ENCODE measurements at places on chromosomes 2 and 18.

- DNase-seq = no peak
These were observed 84.7 kb downstream of the GLI2 start for GRCh38 chr2:120820263-120820952.

- no peak for DNase-seq
These were observed 28.4 kb downstream of the BOLA3 start for GRCh38 chr2:74119339-74119738.

- no peak for DNase-seq
These were observed 3.1 kb upstream of the GPR17 start for GRCh38 chr2:127642706-127643438.

DNA sequence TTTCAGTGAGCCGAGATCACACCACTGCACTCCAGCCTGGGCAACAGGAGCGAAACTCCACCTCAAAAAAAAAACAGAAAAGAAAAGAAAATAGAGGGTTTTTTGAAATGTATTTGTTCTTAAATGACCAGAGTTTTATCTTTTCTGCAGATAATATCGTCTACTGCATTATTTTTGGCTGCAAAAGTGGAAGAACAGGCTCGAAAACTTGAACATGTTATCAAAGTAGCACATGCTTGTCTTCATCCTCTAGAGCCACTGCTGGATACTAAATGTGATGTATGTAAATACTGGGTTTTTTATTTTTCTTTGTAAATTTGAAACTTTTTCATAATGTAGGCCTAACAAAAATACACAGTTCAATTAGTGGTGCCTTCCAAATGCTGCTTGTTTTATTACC, 18.1 kb downstream of the CCNT2 start:
- DNase-seq = no peak

DNA sequence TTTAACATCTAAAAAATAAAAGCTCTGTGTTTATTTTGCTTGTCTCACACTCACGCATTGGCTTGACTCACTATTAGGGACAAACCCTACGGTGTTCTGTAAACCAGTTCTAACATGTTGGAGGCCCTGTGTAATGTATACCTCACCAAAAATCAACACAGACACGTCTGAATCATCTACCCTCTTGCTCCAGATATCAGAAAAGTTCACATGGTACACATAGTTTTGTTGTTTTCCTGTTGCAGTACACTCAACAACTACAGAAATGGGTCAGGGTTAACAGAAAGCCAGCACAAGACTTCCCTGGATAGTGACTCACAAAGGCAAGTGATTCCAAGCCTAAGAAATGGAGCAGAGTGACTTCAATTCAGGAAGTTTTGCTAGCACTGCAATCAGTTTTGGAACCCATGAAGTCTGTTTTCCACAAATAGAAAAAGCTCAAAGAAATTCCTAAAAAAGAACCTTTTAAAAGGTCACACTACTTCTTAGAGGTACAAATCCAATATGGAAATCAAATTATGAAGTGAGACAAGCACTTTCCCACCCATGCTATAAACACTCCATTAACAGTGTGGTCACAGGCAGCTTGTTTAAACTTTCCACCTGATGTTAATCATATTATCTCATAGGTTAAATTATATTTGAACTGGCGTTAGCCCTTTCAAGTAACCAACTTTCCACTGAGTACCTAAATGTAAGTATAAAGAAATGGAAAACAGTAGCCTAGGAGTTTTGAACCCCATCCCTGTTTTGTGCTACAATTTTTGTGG, 87.4 kb downstream of the GAREM1 start:
- no peak for DNase-seq

- DNase-seq = no peak
These were observed 157.1 kb upstream of the CCDC150 start for GRCh38 chr2:196482119-196483065.

DNA sequence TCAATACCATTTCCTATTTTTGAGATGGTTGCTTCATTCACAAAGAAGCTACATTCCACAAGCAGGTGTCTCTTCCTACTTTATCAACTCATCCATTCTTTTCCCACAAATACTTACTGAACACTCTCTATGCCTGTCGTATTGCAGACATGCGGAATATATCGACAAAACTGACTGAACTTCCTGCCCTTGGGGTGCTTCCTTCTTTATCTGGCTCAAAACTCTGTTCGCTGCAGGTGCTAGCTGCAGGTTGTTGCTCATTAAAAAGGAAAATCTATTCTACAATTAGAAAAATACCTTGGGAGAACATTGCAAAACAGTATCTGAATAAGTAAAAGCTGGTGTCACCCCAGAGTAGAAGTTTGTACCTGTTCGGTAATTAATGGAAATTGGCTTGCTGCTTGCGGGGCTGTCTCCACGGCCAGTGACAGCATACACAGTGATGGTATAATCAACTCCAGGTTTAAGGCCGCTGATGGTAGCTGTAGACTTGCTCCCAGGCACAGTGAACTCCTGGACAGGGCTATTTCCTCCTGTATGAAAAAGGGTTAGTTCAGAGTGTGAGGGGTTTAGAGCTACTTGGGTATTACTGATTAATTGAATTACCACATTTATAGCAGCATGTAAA, 52.1 kb downstream of the FN1 start:
- DNase-seq = no peak

DNA sequence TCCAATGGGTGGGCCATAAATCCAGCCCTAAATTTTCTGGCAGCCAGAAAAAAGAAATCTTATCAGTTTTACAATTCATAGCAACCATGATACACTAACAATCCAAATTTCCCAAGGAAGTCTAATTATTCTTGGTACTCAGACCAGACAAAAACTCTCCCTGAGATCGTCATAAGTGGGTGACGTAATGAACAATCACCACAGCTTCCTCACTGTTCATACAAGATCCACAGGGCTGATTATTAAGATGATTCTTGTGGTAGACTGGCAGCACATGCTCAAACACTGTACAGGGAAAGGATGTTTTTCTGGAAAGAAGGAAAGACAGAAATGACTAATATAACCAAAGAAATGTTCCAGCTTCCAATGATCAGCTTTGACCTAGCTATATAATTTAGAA, 178.3 kb upstream of the CRIM1 start:
- no peak for DNase-seq

GRCh38 chr2:201621293-201621999, 21.9 kb downstream of the TMEM237 start:
- no peak for DNase-seq

All from stimulated activated CD8-positive, alpha-beta memory T cell treated with anti-CD3 and anti-CD28 coated beads, Interleukin-7, amount 100 ng/mL, for 24 hours (primary cell).